Endothelial cell of umbilical vein (primary cell): ENCODE measurements at places on chromosomes 13 and 19.
A peak's percentile ranks its signal among the peaks of the same experiment; 100 is the strongest.

DNA sequence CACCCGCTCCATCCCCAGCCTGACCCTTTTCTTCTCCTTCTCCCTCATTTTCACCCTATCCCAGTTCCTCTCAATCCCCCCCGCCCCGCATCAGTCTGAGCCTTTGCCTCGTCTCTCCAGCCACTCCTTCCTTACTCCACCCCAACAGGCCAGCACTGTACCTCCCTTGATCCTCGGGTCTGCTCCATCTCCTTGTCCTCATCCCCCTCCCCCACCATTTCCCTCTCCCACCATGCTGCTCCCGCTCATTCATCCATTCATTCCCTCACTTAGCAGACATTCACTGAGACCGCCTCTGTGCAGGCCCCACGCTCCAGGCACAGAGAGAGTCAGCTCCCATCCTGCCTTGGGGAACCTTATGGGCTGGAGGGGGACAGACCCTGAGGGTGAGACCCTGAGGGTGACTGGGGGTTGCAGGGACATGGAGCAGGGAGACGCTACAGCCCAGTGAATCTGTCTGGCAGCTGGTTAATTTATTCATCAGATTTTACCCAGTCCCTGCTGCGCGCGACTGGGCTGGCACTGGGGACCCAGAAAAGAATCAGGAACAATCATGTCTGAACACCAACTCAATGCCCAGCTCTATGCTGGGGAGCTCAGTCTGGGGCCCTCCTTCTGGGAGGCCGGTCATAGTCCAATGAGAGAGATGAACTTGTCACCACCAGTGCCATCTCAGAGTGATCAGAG is 881 bp downstream of the ARHGAP33 start:
- DNase-seq, result no peak

DNA sequence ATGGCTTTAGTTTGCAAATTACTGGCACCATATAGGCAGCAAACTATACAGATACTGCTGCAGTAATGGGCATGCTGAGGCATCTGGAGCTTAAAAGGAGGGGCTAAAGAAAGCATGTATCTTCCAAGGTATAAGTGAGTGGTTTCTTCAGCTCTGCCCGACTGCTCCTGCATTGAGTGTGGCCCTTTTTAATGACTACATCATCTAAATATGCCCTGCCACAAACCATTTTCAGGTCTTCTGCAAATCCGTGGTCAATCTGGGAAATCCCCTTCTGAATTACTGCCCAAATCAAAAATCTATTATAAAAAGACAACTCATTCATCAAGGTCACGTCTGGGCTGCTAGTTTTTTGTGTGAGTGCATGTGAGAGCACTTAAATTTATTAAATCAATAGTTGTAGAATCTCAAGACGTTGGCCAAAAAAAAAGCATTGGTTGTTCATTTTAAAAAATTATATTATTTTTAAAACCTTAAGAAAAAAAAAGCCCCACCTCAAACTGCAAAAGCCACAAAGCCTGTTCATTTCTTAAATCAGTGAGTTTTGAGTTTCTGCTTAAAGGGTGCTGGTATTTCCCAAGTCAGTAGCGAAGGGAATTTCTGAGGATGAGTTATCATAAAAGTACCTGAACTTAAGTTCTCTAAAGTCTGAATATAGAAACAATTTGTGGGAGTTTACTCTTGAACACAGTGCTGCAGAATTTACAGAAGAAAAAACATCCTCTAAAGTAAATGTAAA is 16.3 kb downstream of the LCP1 start:
- DNase-seq, result no peak

DNA sequence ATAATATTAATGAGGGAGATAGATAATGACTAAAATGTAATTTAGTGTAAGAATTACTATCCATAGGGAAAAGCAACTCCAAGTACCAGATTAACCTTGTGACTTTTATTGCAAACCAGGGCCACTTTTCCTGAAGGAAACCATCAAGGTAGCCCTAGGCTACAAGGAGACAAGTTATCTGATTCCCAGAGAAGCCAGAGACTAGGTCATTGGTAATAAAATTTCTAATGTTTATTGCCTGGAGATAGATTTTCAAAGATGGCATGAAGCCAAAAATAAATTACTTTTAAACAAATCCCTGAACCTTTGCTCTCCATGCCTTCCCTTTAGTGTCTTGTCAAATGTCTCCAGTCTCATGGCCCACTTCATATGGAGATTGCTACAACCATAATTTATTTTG is 610.1 kb upstream of the SLC10A2 start:
- no peak for DNase-seq

DNA sequence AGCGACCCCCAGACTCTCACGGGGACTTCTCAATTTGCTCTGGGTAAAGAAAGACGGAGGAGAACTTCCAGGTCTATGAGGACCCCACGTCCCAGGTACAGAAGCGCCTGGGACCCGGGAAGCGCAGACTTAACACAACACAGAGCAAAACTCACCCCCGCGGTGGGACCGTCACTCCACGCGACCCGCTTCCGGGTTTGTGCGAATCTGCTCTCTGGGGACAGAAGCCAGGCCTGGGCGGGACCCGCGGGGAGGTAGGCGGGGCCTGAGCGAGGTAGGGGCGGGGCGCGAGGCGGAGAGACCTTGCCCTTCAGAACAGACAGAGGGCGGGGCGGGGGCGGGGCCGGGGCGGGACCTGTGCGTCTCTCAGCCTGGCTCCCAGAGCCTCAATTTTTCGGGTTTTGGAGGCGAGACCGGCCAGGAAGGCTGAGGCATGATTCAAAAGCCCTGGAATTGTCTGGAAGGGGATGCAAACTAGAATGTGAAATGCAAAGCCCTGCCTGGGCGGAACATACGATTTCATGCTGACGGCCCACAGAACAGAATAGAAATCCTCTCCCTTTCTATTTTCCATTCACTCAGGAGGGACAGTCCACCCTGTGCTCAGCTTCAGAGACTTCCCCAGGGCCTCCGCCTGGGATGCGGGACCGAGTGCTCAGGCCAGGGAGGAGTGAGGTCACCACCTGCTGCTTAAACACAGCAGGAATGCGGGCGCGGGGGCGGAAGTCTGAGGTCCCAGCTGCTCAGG is 19.3 kb upstream of the ZNF888 start:
- peak; percentile 85 for DNase-seq

DNA sequence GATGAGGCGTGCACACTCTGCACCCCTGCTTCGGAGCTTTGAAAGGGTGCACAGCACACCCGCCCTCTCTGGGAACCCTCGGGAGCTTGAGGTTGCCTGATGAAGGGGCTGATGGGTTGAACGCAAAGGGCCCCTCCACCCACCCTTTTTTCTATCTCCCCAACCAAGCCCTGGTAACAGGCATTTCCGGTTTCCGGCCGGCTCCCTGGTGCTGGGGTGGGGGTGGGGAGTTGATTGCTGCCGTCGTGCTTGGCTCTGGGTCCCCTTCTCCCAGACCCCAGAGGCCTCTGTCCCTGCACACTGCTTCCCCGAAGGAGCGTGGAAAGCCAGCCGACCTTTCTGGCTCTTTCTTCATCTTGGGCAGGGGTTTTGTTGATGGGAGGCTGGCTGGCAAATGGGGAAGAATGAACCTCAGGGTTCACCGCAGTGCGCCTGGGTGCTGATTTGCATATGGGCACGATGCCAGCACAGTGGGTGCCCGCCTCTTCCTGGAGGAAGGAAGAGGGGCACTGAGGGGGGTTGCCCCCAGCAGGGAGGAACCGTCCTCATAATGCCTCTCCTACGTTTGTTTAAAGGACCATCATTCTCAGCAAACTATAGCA is 29.1 kb downstream of the VAV1 start:
- DNase-seq, result peak; percentile 9

- DNase-seq, result no peak
Measured at GRCh38 chr19:8501981-8502380, 459 bp downstream of the PRAM1 start.

- DNase-seq, result no peak
Measured at GRCh38 chr19:6664916-6665315, 5.0 kb downstream of the TNFSF14 start.

- DNase-seq, result no peak
Measured at GRCh38 chr19:41930926-41931592, 2.8 kb upstream of the ERFL start.

DNA sequence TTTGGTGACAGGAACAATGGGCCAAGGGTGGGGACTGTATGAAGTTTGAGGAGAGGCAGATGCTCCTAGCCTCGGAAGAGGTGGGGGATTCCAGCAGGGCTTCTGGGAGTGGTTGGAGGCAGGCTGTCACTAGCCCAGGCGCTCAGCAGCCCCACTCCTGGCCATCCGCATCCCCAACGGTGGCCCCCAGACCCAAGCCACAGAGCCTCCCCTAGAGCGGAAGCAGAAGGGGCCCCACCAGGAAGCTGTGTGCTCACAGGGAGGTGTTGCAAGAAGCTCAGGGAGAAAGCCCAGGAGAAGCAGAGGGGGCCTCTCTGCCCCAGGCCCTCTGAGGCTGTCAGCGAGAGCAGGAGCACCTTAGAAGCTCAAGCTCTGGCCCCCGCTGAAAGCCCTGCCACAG is 8.3 kb downstream of the PRAM1 start:
- DNase-seq, result no peak

DNA sequence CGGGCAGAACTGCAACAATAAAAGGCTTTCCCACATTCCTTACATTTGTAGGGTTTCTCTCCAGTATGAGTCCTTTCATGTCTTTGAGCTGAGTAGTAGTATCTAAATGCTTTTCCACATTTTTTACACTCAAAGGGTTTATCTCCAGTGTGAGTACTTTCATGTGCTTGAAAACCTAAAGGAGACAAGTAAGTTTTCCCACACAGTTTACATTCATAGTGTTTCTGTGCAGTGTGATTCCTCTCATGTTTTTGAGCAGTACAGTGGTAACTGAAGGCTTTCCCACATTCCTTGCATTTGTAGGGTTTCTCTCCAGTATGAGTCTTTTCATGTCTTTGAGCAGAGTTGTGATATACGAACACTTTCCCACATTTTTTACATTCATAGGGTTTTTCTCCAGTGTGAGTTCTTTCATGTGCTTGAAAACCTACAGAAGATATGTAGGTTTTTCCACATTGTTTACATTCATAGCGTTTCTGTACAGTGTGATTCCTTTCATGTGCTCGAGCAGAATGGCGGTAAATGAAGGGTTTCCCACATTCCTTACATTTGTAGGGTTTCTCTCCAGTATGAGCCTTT is 47.0 kb downstream of the ZNF44 start:
- no peak for DNase-seq

- no peak for DNase-seq
Measured at GRCh38 chr13:110520431-110521295, 40.9 kb downstream of the RAB20 start.

- no peak for DNase-seq
Measured at GRCh38 chr13:51645154-51645650, 60.9 kb downstream of the WDFY2 start.

DNA sequence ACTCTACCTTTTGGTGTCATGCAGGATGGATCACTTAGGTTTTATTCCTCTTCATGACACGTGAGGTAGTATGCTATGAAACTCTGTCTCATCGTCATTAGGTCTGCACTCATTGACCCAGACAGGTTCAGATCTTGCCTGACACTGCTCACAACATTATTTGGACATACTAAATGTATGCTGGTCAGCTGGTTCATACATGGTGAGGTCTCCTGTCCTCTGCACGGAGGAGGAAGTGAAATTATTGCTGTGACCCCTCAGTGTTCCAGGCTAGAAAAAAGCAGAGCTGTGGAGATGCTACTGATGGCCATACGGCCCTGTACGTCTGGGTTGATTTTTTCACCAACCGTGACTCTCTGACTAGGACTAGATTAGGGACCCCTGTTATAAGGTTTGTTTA is 35.8 kb downstream of the LATS2 start:
- DNase-seq, result no peak

DNA sequence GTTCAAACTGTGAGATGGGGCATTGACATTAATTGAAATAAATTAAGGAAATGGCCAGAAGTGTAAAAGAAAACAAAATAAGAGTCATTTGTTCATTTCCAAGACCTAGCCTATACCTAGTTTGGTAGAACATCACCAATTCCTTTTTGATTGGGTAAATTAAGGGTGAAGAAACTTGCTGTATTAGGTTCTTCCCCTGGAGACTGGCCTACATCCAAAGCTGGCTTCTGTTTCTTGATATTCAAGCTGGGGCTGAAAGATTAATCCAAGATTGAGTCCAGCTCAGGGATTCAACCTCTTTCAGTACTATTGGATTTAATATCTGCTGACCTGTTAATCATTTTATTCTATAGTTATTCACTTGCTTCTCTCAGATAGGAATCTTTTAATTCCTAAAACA is 183.2 kb downstream of the GPC6 start:
- DNase-seq, result no peak
